ENCODE measurements at places on chromosomes 4 and X.

DNA sequence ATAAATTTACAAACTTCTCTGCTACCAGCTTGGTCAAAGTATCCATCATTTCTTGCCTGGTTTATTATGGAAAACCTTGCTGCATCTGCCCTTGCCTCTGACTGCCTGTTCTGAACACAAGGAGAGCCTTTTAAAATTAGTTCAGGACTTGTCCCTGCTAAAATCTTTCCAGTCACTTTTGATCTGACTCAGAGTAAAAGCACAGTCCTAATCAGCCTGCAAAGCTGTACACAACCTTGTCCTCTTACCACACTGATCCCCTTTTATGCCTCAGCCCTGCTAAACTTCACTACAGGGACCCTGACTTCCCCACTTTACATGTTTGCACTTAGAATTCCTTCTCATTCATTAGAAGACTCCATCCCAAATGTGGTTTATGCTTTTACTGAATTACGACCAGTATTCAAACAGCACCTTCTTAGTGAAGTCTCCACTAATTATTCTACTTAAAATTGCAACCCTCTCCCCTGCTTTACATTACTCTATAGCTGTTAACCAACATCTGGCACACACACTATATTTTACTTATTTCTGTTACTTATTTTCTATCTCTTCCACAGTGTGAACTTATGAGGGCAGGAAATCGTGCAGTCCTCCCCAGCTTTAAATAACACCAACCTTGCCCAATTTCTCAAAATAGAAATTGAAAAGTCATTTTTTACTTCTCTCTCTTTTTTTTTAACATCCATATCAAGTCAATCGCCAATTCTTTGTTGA, 6.3 kb downstream of the GABRA4 start:
- no peak for DNase-seq

- peak; percentile 48 for DNase-seq
Observed at GRCh38 chrX:154436374-154436982, 476 bp upstream of the GDI1 start.

DNA sequence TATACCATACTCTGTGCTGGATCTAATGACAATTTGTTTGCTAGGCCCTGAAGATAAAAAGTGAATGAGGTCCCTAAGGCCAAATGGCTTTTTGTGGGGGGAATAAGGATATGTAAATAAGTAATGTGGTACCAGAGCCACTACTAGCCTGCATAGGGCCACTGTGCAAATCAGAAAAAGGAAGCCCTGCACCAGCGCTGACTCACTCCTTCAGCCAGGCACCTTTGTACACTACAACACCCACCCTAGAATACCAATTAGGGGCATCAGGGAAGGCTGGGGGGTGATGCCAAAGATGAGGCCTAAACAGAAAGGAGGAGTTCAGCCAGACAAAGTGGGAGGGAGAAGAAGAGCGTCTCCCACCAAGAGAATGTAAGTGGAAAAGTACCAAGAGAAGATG, 122.2 kb downstream of the CAMK2D start:
- no peak for DNase-seq

GRCh38 chr4:47612116-47613023, 127.3 kb downstream of the ATP10D start:
- DNase-seq: no peak

- DNase-seq: no peak
Observed at GRCh38 chr4:145786830-145787229, 106.9 kb downstream of the C4orf51 start.

- no peak for DNase-seq
Observed at GRCh38 chr4:128256539-128256938, 31.1 kb downstream of the PGRMC2 start.

GRCh38 chr4:40311811-40312346, 23.3 kb upstream of the CHRNA9 start:
- DNase-seq: no peak

DNA sequence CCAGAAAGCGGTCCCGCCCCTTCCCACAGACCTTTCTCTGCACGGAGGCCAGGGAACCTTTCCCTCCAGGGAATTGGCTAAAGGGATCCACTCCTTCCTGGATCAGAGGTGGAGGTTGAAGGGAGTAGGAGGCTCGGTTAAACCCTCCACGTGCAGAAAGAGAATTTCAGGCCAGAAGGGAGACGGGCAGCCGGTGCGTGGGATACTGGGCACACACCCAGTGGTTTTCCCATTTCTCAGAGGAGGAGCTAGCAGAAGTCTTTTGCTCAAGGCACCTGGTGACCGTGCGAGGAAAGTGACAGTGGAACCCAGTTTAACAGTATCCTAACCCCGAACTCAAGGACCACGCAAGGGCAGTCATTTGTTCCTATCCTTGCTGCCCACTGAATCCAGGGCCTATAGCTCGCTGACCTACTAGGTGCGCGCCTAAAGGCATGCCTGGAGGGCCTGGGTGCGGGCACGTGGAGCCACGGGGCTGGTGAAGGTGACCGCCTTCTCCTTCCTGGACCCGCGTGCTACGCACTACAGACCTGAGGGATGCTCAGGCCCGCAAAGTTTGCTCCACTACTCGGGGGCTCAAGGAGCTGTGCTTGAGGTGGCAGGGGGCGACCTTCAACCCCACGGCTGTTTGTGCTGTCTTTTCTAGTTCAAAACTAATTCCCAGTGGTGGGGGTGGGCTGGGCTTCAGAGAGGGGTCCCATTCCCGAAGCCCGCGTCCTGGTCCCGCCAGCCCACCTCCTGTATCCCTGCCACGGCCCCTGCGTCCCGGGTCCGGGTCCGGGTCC, 587 bp upstream of the AFF2 start:
- DNase-seq: no peak

DNA sequence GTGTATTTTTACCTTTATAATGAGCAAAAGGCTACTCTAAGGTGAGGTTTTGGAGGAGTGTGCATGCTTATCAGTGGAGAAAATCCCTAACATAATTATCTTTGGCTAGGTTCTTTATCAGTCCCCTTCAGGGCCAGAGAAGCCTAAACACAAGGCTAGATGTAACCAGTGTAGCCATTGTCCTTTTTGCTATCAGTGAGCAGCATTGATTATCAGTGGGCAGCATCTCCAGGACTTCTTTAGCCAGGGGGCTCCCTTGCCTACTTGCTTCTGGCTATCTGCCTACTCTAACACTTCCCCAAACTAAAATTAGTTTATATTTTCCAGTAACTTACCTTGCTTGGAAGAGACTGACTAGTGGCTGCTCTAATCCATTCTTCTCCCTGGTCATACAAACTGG, 595.6 kb downstream of the TRAM1L1 start:
- DNase-seq: peak; percentile 2

GRCh38 chr4:73776321-73776729, 36.0 kb downstream of the CXCL8 start:
- DNase-seq: no peak

DNA sequence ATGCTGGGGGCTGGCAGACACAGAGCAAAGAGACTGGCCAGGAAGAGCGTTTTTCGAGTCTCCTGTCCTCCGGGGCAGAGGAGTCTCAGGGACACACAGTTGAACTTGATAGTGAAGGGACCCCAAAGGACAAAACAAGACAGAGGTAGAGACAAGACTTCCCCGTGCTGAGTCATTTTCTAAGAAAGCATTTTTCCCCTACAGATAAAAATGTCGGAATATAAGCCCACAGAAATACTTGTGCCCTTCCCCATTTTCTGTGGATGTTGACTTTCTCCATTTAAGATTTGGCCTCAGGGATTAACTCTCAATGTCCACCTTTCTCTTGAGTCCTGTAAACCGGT, 523 bp upstream of the BTK start:
- no peak for DNase-seq

DNA sequence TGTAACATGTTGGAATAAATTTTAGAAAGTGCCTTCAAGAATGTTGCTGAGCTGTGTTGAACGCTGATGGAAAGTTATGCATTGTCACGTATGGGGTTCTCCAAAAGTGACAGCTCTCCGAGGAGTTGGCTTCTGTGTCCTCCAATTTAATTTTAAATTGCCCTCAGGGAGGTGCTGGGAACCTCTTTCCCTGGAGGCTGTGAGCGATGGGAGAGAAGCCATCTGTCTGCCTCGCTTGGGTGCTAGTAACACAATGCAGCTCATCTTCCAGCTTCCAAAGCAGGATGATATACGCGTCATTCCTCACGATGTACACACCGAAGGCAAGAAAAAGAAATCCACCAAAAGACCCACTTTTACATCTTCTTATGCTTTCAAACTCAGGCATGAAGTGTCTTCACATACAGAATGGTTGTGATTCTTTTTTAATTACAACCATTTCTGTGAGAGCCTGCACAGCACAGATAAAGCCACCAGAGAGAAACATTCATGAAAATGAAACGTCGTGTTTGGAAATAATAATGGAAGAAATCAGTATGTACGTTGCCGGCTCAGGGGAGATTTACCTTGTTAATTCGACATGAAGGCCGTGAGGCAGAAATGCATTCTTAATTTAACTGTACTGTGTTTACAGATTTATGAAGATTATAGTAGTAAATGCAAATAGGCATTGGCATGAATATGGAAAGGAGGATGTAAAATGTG, 218.9 kb downstream of the ASMT start:
- DNase-seq: no peak

DNA sequence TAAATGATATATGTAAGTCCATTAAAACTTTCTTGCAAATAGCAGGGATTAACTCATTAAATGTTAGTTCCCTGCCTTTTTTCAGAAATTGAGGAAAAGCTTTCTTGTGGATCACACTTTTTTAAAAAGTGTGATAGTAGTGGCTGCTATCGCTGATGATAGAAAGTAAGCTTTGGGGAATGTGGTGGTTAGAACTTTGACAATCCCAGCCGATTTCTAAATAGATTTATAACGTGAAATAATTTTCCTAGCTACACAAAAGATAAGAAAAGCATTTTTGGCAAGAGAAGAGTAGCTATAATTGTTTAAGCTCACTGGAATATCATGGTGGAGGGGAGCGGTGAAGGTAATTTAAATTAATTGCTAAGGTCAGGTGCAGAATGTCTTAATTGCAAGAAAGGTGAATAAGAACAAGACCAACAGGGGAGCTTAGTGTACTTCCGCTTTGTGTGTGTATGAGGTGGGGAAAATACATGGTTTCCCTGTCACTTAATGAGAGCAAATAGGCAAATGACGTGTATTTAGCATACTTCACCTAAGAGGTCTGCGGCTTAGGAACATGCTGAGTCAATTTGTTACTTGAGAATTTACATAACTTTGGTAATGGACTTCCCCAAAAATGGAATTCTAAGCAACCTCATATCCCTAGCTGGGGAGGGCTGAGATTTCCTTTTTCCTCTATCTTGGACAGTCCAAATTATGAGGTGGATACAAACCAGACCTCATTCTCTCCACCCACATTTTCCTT, 11.7 kb upstream of the IL21 start:
- no peak for DNase-seq

DNA sequence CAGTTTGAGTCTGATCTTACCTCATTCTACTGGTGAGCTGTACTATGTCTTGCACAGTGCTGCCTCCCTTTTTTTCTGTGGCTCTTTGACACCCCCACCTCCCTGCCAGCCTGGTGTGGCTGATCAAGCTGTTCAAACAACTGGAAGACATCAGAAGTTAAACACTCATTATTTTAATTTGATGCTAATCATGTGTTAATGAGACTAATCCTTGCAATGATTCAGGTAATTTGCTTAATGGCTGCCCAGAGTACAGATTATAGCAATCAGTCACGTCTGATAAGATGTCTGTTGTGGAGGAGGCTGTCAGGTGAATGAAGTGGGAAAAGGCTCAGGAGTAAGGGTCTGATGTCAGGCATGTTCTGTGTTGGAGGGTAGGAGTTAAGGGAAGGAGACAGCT, 87.4 kb upstream of the GK2 start:
- peak; percentile 73 for DNase-seq

DNA sequence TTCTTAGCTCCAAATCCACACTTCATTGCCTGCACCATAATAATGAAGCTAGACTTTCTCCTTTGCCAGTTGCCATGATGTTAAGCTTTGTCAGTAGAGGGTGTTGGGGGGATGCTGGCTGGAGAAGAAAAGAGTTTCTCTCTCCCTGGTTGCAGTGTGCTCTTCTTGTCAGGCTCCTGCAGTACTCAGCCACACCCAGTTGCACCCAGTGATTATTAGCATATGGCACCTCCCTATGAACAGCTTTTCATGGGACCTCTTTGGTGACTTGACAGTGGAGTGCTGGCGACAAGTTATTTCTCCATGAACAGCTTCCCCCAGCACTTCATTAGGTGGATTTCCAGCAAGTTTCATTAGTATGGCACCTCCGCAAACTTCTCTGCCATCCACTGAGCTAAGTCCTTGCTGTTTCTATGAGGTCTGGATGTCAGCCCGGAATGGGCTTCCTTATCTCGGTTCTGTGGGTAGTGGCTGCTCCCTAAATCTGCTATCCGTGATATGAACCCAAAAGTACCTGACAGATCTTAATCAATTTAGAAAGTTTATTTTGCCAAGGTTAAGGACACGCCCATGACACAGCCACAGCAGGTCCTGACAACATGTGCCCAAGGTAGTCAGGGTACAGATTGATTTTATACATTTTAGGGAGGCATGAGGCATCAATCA, 18.8 kb upstream of the OTUD4 start:
- DNase-seq: no peak

DNA sequence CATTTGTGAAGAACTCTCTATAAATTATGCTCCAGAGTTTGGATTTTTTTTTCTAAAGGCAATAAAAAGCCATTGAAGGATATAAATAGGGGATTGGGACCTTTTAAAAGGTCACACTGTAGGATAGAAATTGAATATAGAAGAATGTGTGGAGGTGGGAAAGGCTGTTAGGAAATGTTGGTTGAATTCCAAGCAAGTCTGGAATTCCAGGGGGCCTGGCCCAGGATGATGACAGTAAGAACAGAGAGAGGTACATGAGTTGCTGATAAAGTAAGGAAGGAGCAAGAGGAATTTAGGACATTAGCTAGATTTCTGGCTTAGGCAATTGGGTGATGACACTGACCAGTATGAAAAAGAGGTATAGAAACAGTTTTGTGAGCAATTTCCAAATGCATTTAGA, 95.4 kb upstream of the USP38 start:
- no peak for DNase-seq

GRCh38 chr4:1201851-1202525, 29.6 kb upstream of the SPON2 start:
- no peak for DNase-seq

- no peak for DNase-seq
Observed at GRCh38 chr4:86521373-86521969, 72.6 kb upstream of the PTPN13 start.

DNA sequence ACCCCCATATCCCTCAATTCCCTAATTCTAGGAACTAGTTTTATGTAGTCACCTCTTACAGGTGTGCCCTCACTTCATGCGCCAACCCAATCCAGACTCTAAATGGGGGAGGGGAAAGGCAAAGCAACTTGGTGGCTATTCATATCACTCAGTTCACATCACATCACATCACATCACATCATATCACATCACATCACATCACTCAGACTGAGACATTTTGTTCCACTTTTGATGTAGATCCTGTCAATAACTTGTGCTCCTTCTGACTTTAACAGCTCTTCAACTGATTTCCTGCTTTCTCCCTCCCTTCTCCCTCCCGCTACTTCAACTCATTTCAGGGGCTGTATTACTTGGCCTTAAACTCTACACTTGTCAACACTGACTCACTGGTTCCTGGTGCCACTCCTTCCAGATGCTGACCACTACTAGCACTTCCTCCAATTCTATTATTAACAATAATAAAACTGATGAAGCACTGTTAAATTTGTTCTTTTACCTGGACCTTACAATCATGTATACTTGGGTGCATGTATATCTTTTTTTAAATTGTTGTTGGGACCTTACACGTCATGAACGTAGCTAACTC, 29.1 kb upstream of the PLS3 start:
- DNase-seq: no peak

Data from SK-N-DZ (cell line).